MCF 10A (cell line): ENCODE measurements at places on chromosomes 4 and X.

GRCh38 chrX:103258275-103258674, 3.3 kb upstream of the TCEAL8 start:
- no peak for DNase-seq

DNA sequence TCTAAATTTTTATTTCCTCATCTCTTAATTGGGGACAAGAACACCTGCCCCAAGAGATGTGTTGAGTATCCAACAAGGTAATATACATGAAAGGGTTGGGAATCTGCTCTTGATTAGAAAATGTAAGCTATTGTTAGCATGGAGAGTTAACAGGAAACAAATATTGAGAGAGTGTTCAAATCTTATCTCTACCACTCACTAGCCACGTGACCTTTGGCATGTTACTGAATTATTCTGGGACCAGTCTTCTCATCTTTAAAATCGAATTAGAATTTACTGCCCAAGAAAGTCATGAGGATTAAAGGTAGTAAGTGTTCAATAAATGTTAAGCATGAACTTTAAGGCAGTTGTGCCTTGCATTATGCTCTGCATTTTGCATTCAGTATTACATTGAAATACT, 184.7 kb downstream of the MID1IP1 start:
- no peak for DNase-seq

- DNase-seq, result no peak
Measured at GRCh38 chr4:150482581-150482980, 99.4 kb upstream of the MAB21L2 start.

DNA sequence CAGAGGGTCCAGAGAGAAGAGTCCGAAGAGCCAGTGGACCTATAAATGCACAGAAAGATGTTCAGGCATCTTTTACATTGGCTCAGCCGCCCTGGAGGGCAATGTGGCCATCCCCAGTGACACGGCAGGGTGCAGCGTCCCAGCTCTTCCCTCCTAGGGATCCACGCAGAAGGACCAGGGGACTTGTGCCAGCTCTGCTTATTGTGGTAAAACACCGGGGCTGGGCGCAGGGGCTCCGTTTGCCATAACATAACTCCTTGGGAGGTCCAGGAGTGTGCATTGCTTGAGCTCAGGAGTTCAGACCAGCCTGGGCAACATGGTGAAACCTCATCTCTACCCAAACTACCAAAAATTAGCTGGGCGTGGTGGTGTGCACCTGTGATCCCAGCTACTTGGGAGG, 70.2 kb downstream of the CPZ start:
- no peak for DNase-seq

DNA sequence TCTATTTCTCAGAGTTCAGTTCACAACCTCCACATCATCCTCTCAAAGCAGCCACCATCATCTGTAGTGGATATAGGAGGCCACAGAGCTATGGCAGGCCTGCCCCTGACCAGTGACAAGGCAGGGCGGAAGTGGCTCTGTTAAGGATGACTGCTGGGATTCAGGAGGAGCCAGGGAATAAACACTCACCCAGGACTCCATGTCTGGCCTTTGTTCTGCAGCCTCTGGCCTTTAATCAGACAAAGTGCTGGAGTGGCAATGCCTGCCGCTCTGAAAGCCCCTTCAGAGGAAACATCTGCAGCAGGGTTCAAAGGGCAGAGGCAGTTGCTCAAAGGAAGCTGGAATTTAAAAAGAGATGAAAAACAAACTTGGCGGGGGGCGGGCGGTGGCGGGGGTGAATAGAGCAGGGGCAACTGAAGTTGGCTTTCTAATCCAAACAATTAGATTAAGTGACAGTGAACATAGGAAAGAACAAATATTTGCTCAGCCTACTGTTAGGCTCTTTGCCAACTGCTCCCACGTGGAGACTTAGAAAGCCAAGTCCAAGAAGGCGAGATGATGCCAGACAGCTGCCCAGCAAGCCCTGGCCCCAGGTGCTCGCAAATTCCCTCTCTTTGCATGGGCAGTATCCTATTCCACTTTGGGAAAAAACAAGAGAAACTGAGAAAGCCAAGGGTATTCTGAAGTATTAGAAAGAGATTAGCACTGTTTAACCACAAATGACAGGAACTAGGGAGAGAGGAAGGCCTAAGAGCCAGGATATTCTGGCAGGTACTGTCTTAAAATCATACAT, 5.5 kb downstream of the MPP1 start:
- DNase-seq, result peak; percentile 53
